Calu3 (cell line): ENCODE measurements at places on chromosomes 5 and 9.

- no peak for DNase-seq
Measured at GRCh38 chr9:136249877-136250559, 4.4 kb upstream of the QSOX2 start.

- DNase-seq: no peak
Measured at GRCh38 chr5:14760548-14761002, 96.1 kb downstream of the OTULIN start.

DNA sequence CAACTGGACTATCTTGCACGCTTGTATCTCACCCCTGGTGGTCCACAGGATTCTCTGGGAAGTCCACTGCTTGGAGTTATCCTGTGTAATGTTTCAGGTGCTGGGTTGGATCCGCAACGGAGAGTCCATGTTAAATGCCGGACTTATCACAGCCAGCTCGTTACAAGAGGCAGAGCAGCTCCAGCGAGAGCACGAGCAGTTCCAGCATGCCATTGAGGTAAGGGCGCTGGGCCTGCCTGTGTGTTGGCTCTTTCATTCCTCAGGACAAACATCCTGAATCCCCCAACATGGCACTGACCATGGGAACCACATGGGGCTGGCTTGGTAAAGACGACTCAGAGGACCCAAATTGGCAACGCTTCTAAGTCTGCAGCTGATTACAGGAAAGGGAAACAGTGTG, 214.8 kb upstream of the OTULINL start:
- no peak for DNase-seq

GRCh38 chr9:134966697-134967546, 49.2 kb upstream of the FCN1 start:
- no peak for DNase-seq

GRCh38 chr5:14741801-14742440, 77.4 kb downstream of the OTULIN start:
- DNase-seq: no peak

DNA sequence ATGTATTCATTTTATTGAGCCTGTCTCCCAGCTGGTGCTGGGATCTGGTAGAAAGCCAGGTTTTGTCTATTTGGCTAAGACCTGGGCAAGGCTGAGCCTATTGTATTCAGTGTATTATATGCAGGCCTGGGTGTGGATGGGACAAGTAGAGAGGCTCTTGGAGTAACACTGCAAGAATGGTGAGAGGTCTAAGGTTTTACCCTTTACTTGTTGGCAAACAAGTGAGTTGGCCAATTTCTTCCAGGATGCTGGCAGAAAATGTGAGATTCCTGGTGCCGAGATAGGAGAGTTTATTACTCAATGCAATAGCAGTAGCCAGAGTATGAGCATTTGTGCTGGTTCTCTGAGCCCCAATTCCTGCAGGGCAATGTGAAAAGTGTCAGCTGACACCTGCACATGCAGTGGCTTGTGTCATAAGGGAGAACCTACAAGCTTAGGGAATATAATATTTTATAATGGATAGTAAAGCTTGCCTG, 141.7 kb upstream of the PRLR start:
- DNase-seq: no peak
